Stimulated activated CD4-positive, alpha-beta T cell treated with anti-CD3 and anti-CD28 coated beads, Interleukin-15, amount 100 ng/mL, for 24 hours (primary cell): ENCODE measurements at places on chromosomes 7 and 10.
A peak's percentile ranks its signal among the peaks of the same experiment; 100 is the strongest.

DNA sequence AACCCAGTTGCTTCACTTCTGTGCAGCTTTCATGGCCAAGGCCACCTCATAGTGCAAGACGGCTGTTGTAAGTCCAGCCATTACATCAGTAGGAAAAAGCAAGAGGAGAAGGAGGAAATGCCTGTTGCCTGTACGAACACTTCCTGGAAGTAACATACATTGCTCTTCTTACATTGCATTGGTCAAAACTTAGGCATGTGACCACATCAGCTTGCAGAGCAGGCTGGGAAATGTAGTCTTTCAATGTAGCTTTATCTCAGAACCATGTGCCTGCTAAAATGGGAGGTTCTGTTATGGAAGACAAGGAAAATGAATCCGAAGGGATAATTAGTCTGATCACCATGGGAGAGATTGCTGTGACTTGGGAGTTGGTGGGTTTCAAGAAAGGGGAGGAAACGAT, 4.3 kb downstream of the SLC29A3 start:
- no peak for DNase-seq

- DNase-seq, result no peak
These were observed 771 bp downstream of the PHYHIPL start for GRCh38 chr10:59177031-59177797.

DNA sequence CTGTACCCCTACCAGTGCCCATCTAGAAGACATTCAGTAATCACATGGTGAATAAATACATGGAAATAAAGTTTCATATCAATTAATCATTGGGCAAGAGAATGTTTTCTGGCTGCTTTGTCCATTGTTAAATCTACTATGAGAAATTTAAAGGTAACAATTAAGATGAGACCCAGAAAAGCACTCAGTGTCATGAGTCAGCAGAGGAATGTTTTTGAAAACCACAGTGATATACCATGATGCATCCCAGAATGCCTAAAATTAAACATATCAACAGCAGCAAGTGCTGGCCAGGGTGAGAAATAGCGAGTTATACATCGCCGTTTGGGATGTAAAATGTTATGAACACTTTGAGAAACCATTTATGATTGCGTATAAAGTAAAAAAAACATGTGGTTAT, 825.3 kb upstream of the C7orf33 start:
- DNase-seq, result no peak

- DNase-seq, result no peak
These were observed 7.4 kb downstream of the ACADSB start for GRCh38 chr10:123016228-123016627.

- no peak for DNase-seq
These were observed 102.4 kb downstream of the OAT start for GRCh38 chr10:124316326-124316725.

- DNase-seq, result no peak
These were observed 8.2 kb downstream of the PPRC1 start for GRCh38 chr10:102140913-102141540.

DNA sequence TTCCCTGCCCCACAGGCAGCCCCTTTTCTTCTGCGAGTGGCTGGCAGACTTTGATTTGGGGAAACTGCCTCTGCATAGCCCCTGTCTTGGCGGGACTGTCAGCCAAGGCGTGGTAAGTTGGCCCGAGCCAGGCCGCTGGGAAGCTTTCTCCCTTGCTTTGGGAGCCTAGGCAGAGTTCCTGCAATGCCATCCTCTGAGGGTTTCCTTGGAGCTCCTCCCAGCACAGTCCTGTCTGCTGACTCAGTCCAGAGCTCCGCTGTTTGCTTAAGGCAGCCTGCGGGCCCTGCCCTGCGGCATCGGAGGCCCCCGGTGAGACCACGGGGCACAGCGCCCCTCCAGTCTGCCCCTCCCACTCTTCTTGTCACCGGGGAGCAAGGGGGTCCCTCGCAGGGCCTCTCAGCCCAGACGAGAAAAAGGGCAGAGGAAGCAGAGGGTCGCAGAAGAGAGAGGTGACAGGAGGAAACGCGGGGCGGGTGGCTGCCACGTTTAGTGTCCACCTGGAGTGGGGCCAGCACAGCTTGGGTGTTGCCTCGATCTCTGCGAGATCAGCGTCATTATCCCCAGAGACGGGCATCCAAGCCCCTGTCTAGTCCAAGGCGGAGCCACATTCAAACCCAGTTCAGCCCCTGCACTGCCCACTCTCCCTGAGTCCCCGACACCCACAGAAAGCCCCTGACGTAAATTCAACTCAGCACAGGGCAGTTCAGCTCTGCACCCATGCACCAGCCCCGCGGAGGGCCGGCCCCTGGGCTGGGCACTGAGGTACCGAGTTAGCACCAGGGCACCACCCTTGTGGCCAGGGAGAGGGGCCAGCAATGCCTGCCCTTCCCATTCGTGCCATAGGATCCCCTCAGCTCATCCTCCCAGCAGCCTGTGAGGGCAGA, 59.0 kb upstream of the CHST15 start:
- no peak for DNase-seq

DNA sequence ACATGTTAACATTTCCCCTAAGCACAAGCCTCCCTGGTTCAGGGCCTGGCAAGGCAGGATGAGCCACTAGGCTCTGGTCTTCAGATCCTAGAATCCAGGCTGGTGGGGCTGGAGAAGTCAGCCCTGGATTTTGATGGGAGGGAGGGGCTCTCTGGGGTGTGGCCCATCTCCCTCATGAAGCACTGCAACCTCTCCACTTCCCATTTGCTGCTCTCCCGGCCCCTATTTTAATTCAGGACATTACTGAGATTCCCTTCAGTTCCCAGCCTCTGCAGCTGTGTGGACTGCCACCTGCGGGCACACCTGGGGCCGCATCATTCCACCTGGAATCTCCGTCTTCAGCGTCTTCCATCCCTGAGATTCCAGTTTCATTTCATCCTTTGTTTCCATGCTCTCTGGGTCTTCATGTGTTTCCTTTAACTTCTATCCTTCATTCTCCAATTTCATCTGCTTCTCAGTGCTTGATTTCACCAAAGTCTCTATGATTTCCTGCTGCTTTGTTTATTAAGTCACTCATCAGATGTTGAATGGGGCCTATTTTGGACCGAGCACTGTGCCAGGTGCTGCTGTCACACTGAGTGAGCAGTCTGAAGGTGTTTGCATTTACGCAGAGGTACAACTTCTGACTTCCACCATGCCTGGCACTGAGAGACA, 253.6 kb downstream of the WDR37 start:
- no peak for DNase-seq

- peak; percentile 31 for DNase-seq
These were observed 64.4 kb upstream of the AHR start for GRCh38 chr7:17234030-17234397.

DNA sequence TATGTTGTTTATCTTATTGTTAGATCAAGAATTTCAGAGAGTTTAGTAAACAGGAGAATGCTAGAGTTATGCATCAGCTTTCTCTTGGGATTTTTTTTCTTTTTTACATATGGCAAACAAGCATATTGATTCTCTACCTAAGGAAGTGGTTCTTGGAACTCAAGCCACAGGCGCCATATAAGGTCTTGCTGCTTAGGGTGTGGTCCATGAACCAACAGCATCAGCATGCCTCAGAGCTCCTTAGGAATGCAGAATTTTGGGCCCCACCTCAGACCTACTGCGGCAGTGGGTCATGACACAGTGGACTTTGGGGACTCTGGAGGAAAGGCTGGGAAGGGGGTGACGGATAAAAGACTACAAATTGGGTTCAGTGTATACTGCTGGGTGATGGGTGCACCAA, 230.8 kb downstream of the SKAP2 start:
- DNase-seq, result no peak

DNA sequence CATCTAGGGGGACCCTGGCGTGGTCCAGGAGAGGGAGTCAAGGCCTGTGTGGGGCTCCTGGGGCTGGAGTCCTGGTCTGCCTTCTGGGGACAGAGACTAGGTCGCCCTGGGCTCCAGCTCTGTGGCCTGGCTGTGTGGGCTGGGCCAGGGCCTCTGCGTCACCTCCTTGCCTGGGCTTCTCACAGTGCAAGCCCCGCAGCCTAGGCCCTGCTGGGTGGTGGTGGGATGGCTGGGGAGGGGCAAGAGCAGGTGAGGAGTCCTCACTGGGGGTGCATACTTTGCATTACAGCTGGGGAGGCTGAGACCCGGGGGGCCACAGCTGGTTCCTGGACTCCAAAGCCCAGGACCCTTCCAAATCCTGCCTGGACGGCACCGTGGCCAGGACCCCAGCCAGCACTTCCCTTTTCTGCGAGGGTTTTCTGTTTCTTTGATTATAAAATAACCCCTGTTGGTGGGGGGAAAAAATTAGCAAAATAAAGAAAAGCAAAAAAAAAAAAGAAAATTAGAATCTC, 23.5 kb downstream of the PWWP2B start:
- no peak for DNase-seq

GRCh38 chr10:36271627-36272340, 629.7 kb upstream of the FZD8 start:
- no peak for DNase-seq

DNA sequence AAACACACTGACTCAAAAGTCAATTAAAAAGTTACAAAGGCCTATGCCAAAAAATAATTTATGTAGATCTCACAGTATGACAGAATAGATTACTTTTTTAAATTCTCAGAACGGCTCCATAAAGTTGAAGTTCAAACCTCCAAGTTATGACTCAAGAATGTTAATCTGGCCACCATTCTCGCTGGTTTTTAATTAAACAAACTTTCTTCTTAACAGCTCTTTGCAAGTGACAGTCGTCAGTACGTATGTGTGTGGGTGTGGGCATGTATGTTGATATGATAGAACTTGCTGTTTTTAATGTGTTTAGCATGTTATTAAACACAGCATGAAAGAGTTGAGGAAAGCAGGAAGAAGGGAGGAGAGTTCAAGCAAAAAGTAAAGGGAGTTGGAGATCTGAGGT, 18.5 kb downstream of the PRKCQ start:
- DNase-seq, result no peak

GRCh38 chr10:71078454-71079145, 133.8 kb upstream of the UNC5B start:
- DNase-seq, result no peak

DNA sequence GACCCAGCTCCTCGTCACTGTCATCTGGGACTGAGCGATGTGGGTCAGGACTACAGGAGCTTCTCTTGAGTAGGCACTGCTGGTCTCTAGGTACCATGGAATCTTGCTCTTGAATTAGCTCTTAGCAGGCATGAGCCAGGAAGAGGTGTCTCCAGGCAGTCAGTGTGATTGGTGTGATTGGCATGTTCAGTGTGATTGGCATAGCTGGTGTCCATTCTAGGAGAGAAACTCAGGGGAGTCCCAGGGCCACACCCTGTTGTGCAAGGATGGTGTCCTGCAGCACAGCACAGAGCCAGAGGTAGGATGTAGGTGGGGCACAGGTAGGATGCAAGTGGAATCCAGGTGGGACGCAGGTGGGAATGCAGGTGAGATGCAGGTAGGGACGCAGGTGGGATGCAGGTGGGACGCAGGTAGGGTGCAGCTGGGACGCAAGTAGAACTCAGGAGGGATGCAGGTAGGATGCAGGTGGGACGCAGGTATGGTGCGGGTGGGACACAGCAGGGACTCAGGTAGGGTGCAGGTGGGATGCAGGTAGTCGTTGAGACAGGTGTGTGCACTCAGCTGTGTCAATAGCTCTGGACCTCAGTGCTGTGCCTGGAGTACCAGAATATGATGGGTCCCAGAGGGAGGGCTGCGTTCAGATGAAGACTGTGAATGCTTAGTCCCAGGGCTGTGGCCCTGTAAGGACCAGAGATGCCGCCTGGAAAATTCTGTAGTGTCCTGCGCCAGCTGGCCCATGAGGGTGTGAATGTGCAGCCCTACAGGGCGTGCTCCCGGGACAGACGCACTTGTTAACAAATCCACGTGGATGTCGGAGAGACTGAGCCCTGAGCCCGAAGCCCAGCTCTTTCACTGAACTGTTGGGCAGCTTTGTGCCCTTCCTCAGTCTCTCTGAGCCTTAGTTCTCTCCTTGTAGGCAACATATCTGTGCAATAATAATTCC, 248.2 kb upstream of the PITRM1 start:
- DNase-seq, result no peak

DNA sequence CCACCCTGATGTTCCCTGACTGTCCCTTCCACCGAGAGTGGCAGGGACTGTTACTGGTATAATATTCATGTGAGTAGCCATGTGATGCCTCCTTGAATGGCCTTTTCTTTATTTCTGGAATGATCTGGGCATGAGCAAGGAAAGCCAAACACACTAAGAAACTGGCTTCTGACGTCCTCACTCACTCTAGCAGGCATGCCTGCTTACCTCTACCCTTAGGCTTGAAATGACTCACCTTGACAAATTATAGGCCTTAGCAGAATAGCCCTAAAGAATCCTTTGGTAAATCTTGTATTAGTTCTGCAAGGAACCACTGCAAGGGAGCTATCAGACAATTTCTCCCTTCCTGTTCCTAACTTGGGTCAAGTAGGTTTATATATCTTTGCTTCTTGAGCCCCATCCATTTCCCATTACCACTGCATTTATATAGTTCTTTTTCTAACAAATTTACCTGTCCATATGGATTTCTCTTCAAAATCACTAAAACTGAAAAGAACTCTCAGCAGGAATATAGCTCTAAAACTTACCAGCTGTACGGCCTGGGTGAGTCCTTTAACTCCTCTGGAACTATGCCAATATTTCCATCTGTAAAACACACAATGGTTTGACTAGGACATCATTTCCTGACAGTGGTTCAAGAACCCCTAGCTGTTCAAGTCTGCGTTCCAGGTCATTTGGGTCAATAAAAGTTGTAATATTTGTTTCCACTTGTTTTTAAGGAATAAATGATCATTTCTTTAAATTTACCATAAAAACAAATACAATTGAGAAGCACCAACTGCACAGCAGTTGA, 13.0 kb upstream of the NDUFA5 start:
- no peak for DNase-seq

DNA sequence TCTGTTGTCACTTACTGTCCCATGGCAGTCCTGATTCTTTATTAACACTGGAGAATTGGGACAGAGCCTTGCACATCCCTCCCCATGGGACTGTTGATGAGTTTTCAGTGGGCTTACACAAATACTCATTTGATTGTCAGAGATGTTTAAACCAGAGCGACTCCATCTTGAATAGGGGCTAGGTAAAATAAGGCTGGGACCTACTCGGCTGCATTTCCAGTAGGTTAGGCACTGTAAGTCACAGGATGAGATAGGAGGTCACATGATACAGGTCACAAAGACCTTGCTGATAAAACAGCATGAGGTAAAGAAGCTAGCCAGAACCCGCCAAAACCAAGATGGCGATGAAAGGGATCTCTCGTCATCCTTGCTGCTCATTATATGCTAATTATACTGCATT, 47.6 kb upstream of the JCAD start:
- DNase-seq, result no peak

- no peak for DNase-seq
These were observed 194.8 kb downstream of the FANK1 start for GRCh38 chr10:126090911-126091728.

GRCh38 chr10:9379183-9379582, 1324.7 kb downstream of the GATA3 start:
- DNase-seq, result no peak

DNA sequence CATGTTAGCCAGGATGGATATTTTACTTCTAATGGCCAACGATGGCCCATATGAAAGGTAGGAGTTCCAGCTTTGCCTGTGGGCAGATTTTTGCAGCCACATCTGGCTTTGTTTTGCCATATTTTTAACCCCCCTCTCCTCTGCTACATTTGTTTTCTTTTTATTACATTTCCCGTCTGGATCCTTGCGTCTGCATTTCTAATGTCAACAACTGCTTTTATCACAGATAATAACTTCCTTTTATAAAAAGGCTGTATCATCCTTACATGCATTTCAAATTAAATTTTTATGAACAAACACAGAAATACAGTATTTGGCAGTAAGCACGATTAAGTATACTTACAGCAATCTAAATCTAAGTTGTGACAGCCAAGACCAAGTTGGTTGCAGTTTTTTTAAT, 156.0 kb downstream of the BAMBI start:
- DNase-seq, result no peak

GRCh38 chr10:32349968-32350738, 3.2 kb upstream of the EPC1 start:
- no peak for DNase-seq
